Astrocyte (in vitro differentiated cells and primary cell): ENCODE measurements at places on chromosomes 1 and 21.

DNA sequence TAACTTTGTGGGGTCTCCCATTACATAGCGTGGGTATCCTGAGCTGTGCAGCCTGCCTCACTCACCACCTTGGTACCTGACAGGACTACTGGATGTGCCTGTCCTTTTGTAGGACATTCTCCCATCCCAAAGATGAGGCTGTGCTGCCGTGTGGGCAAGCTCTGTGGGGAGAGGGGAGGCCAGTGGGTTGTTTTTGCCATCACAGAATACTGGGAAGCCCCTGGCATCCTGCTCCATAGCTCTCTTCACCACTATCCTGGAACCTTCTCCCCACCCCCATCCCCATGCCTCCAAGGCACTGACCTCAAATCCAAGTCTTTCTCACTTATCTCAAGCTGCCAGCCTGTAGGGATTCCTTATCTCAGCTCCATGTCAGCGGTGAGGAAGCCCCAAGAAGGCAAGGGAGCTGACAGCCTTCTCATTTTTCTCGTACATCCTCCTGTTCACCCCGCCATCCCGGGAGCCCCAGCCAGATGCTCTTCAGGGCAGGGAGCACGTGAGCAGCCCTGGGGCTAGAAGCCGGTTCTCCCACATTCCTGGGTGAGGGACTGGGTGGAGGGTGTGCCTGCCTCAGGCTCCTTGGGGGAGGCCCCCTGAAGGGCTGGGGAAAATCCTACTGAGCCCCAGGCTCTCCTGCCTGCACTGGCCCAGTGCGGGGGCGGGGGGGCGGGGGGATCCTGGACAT, 2.4 kb upstream of the ELF3 start:
- DNase-seq, result no peak

- no peak for DNase-seq
These were observed 37.9 kb upstream of the CCDC27 start for GRCh38 chr1:3714284-3714741.

- DNase-seq, result no peak
These were observed 21.7 kb downstream of the ITPKB start for GRCh38 chr1:226717256-226717909.

DNA sequence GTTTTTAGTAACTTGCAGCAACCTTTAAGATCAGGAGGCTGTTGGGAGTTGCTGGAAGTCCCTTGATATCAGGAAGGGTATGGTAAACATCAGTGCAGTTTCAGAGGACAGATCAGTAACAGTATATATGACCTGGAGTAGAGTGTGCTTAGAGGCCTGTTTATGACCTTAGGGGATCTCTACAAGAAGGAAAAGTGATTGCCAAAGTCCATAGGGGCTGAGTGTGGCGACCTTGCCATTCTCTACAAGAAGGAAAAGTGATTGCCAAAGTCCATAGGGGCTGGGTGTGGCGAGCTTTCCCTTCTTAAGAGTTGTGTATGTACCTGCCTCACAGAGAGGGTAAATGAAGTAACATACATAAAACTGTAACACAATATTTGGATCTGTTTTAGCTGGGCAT, 28.5 kb upstream of the AXDND1 start:
- no peak for DNase-seq

DNA sequence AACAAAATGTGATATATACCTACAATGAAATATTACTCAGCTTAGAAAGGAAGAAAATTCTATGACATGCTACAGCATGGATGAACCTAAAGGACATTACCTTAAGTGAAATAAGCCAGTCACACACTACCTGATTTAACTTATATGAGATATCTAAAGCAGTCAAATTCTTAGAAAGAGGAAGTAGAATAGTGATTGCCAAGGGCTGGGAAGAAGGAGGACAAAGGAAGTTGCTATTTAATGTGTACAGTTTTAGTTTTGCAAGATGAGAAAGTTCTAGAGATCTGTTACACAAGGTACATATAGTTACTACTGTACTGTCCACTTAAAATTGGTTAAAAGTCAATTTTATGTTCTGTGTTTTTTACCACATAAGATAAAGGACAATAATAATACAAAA, 87.5 kb upstream of the KCTD3 start:
- no peak for DNase-seq
